ENCODE measurements at places on chromosomes 3 and 15.

- no peak for DNase-seq
Observed at GRCh38 chr3:195185583-195185982, 85.4 kb downstream of the XXYLT1 start.

DNA sequence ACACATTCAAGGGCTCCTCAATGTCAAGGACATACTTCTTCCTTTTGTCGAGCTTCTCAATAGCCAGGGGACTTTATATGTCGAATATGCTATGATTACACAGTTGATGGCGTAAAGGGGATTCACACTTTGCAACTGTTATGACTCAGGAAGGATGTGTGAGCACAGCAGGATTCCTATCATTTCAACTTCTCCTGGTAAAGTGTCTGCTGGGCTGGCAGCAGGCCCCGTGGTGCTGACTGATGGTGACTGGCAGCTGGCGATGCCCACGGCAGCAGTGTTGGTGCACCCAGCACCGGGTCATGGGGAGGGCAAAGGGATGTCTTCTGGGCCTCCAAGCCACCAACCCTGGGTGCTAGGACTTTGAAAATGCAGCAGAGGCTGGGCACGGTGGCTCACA is 44.8 kb upstream of the GNB5 start:
- peak; percentile 75 for DNase-seq

DNA sequence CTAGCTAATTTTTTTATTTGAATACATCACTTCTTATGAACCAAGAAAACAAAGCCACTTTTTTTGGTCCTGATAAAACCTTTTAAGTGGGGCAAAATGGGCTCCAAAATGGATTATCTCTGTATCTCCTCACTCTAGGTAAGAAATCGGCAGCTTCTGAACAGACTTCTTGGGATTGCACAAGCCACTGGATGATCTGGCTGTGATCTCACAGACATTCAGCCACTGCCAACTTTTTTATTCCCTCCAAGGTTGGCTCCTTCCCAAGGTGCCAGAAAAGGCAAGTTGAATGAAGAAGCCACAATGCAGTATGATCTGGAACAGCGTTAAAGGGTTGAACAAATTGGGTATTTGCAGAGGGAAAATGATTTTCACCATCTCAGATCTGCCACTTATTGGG is 73.2 kb downstream of the PRICKLE2 start:
- DNase-seq, result no peak

GRCh38 chr3:150057227-150057626 is 86.5 kb upstream of the PFN2 start:
- no peak for DNase-seq

- DNase-seq, result no peak
Observed at GRCh38 chr3:61899700-61900462, 338.5 kb downstream of the PTPRG start.

GRCh38 chr15:67267440-67267839 is 12.9 kb downstream of the IQCH start:
- DNase-seq, result no peak

- DNase-seq, result no peak
Observed at GRCh38 chr3:66629150-66629981, 128.5 kb upstream of the LRIG1 start.

GRCh38 chr3:51722362-51722761 is 15.5 kb downstream of the GRM2 start:
- no peak for DNase-seq

DNA sequence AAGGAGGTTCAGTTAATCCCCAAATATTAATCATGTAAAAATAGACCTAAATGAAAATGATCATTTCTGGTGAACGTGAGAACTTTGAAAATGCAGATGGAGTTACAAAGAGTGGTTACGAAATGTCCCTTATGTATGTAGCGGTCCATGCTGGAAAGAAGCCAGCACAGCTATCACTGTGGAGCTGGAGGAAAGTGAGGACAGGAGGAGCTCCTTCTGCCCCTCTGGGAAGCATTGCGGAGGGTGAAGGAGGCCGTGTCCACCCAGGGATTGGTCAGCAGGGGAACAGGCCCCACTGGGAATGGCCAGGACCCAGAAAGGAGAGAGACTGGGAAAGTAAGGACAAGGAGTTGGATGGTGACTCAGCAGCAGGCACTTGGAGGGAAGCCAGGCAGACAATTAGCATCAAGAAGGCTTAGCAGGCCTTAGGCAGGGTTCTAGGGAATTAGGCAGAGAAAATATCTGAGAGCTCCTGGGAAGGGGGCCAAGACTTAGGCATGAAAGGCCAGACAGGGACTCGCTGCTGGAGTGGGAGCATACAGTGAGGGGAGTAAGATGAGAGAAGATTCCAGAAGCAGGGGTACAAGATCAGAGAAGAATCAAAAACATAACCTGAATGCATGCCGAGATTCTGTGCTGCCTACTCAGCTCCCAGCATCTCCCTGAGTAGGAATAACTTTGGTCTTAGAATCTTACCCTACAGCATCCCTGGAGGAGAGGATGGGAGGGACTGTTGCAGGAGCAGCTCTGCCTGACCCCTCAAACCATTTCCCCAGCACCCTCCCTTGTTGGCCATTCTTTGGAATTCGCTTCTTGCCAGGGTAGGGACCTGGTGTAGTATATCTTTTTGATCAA is 171.0 kb upstream of the UMPS start:
- DNase-seq, result no peak

DNA sequence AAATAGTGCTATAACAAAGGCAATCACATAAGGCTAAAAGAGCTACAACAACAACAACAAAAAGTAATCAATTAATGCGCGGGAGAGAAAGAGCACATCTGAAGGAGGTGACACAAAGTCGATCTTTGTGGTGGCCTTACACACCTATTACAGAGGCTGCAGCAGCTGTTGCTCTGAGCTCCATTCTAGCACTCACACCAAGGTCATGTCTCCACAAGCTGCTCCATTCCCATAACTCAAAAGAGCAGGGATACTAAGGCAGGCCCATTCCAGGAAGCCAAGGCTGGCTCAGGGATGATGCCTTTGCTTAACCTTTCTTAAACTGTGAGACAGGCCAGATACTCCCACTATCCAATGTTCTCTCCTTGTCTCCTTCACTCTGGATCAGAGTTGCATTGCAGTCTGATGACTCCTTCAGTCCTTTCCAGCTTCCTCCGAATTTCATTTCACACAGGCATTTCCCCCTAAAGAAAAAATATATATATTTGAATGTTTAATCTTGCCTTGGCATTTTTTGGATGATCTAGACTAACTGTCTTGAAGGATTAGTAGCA is 52.7 kb downstream of the SNTN start:
- DNase-seq, result no peak

DNA sequence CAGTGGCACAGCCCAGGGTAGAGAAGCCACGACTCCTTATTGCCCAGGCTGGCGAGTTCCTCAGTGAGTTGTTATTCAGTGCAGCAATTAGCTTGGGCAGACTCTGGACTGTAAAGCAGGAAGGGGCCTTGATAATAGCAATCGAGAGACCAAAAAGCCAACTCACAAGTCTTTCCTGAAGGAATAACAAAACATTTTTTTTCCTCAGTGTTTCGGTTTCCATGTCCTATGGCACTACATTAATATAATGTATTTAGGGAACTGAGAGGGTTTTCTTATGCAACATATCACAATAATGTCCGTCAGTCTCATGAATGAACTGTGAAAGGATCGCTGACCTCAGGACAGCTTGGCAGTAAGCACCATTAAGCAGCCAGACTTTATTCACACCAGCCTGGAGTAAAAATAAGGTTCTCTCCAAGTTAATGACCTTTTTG is 248.9 kb upstream of the TBL1XR1 start:
- DNase-seq, result peak; percentile 65

DNA sequence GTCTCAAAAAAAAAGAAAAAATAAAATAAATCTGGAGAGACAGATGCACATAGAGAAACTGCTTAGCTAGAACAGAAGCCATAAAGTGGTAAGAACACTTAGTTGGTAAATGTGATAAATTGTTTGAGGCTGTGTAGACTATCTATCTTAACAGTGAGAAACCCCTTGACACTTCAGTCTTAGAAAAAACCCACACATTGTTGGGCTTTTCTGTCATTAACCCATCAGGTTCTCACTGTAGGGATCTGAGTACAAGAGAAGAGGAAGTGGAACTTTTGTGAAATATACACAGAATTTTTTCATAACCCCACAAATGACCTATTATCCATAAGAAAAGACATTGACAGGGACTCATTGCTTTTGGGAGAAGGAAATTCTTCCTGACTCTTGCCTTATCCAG is 24.4 kb downstream of the TP63 start:
- DNase-seq, result peak; percentile 25

DNA sequence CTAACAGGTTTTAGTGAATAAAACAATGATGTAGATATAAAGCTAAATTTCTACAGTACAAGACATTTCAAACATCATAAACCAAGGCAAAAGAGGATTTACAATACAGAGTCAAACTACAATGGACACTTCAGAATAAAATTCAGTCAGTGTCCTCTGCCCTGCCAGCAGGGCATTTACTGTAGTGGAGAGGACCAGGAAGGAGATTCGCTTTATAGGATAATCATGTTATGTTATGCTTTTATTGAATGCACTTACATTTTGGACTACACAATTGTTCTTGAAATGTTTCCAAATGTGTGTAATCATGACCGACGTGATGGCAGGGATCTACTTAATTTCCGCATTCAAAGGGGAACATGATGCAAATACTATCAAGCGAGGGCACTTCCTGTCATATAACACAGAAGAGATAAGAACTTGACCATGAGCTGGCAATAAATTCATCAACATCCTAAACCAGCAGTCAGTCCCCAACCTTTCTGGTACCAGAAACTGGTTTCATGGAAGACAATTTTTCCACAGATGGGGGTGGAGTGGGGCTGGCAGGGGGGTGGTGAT is 925.6 kb downstream of the FHIT start:
- peak; percentile 1 for DNase-seq

GRCh38 chr15:26438316-26438715 is 334.6 kb downstream of the GABRB3 start:
- DNase-seq, result no peak

DNA sequence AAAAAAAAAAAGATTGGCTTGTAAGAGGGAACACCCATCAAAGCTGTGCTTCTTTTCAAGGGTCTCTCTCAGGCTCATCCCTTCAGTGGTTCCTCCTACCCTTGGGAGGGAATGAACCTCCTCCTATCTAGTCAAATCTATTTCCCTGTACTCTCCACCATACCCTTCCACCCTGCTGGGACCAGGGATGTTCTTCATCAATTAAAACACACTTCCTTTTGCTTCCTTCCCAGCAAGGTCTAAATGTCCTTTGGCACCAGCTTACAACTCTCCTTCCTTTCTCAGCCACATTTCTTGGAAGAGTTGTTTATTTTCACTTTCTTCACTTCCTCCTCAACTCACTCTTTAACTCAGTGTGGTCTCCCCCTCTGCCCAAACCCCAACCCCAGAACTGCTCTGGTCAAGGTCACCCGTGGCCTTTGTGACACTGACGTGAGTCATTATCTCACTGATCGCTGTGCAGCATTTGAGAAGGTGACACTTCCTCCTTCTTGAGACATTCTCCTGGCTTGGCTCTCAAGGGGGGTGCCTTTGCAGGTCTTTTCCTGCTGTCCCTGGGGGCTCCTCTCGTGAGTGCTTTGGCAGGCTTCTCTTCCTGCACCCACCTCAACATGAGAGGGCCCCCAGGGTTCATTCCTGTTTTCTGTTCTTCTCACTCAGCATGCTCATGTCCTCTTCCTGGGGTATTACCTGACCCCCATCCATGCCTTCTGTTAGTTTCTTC is 210.5 kb upstream of the TLE3 start:
- DNase-seq, result peak; percentile 64

- DNase-seq, result no peak
Observed at GRCh38 chr3:87674397-87675161, 384.2 kb downstream of the CGGBP1 start.

GRCh38 chr3:135641761-135642160 is 323.8 kb upstream of the PPP2R3A start:
- no peak for DNase-seq

DNA sequence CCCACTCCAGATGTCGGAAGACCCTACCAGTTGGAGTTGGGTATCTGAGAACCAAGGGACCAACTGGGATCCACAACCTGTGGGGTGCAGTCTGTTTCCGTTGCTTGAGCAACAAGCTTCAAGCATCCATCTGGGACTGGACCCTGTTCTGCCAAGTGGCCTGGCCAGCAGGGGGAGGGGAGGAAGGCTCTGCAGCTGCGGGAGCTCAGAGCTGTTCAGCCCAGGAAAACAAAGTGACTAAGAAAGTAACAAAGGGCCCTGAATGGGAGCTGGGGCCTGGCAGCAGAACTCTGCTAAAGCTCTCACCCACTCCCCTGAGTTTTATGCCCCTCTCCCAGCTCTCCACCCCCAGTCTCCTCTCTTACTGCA is 2.7 kb downstream of the TYRO3 start:
- DNase-seq, result no peak

DNA sequence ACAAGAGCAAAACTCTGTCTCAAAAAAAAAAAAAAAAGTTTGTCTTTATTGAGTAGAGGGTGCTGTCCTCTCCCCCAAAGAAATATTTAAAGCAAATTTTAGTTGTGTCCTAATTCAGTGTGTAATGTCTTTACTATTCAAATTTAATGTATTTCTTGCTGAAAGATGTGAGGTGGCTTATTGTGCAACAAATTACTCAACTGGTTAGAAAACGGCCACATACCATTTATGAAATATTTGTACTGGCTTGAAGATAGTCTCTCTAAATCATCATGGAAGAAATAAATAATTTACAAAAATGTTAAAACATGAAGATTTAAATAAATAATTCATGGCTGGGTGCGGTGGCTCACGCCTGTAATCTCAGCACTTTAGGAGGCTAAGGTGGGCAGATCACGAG is 63.0 kb downstream of the SLTM start:
- peak; percentile 27 for DNase-seq

DNA sequence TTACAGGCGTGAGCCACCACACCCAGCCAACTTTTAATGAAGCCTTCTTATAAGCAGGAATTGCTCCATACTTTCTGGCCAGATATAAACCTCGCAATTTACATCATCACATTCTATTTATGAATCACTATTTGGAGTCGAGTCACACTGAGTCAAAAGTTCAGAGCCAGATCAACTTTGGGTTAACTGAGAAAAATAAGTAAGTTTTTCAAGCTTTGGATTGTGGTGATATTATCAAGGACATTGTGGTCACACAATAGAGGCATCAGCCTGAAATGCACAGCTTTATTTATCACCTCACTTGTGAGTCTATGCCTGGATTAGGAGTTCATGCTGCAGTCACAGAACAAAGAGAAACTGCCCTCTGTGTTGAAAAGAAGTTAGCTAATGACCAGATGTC is 1163.5 kb downstream of the ROBO1 start:
- DNase-seq, result no peak

- no peak for DNase-seq
Observed at GRCh38 chr3:33543601-33544000, 103.4 kb upstream of the UBP1 start.

DNA sequence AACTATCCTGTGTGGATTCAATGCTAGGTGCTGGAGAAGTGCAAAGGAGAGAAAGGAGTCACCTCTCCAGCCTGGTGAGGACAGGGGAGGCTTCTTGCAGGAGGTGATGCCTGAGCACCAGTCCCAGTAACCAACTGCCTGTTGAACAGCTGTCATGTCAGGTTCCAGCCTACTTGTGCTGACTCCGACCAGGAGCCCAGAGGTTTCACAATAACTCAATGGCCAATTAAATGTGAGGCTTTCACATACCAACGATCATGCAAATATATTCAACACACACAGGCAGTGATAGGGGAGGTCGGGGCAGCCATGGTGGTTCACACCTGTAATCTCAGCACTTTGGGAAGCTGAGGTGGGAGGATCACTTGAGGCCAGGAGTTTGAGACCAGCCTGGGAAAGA is 7.7 kb downstream of the SORD start:
- no peak for DNase-seq
